Fibroblast of mammary gland (primary cell): ENCODE measurements at places on chromosomes 5 and 9.

- no peak for DNase-seq
These were observed 143.7 kb upstream of the IRX1 start for GRCh38 chr5:3451961-3452360.

GRCh38 chr5:72612810-72613209, 105.6 kb upstream of the ZNF366 start:
- DNase-seq = peak; percentile 30

GRCh38 chr9:94772144-94772543, 45.6 kb downstream of the AOPEP start:
- DNase-seq = no peak

DNA sequence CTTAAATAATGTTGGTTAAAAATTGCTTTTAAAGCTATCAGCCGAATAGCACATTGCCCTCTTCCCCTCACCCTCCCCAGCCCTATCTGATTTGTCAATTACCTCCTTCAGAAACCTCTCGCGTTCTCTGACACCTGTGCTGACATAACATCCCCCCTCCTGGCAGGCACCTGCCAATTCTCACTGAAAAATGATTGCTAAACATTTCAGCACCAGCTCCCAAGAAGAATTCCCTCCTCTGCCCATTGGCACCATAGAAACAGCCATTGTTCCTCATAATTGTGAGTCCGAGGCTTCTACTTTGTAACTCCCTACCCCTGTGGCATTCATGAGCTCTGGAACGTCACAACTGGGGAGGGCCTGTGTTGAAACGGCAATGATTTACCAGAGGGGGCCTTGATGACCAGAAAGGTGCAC, 20.2 kb downstream of the CDH6 start:
- no peak for DNase-seq

DNA sequence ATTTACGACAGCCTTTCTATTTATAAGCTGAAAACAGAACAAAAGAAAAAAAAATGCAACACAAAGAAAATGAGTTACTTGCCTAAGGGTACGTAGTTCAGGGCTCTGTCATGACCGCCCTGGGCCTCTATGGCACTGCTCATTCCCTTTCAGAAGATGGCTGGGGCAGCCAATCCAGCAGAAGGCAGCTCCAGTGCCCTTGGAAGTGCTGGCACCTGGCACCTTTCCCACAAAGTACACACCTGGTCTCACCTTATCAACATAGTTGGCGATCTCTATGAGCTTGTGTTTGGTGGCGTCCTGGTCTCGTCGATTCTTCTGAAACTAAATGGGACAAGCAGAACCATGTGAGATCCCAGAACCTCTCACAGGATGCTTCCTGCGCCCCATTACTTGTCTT, 53.2 kb downstream of the NIPAL4 start:
- DNase-seq = no peak

GRCh38 chr5:158461240-158461854, 602.4 kb upstream of the CLINT1 start:
- no peak for DNase-seq

DNA sequence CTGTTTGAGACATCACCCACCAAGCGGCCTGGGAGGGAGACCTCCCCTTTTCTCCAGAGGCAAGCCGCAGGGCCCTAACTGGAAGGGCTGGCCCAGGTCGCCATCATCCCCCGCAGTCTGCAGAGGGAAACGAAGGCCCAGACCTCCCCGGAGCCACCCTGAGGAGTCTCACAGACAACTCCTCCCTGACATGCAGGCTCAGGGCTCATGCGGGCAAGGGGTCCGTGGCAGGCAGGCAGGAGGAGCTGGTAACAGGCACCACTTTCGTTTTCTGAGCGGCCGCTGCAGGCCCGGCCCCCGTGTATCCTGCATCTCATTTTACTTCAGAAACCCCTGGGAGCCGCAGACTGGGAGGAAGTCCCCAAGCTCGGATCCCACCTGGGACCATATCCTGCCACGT, 192.0 kb upstream of the PPP1R26 start:
- no peak for DNase-seq

DNA sequence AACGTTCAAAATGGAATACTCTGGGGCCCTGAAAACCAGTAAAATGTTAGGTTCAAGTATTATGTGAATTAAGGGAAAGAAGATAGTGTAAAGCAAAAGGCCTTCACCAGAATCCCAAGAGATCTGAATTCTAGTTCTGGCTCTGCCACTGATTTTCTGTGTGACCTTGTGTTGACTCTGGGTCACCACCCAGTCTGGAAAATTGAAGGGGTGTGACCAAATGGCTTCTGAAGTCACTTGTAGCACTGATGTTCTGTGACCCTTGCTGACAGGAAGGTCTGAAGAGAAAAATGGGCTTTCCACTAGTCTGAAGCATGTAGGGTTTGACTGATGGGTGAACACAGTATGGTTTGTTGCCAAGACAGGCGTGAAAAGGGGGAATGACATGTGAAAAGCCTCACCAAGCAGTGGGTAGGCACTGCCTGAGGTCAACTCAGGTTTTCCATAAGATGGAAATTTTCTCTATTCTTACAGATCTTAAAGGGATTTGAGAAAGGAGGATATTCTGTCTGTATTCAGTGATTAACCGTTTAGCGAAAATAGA, 33.1 kb downstream of the ANP32B start:
- DNase-seq = no peak

- peak; percentile 86 for DNase-seq
These were observed 56.2 kb upstream of the ZSWIM6 start for GRCh38 chr5:61275841-61276240.

DNA sequence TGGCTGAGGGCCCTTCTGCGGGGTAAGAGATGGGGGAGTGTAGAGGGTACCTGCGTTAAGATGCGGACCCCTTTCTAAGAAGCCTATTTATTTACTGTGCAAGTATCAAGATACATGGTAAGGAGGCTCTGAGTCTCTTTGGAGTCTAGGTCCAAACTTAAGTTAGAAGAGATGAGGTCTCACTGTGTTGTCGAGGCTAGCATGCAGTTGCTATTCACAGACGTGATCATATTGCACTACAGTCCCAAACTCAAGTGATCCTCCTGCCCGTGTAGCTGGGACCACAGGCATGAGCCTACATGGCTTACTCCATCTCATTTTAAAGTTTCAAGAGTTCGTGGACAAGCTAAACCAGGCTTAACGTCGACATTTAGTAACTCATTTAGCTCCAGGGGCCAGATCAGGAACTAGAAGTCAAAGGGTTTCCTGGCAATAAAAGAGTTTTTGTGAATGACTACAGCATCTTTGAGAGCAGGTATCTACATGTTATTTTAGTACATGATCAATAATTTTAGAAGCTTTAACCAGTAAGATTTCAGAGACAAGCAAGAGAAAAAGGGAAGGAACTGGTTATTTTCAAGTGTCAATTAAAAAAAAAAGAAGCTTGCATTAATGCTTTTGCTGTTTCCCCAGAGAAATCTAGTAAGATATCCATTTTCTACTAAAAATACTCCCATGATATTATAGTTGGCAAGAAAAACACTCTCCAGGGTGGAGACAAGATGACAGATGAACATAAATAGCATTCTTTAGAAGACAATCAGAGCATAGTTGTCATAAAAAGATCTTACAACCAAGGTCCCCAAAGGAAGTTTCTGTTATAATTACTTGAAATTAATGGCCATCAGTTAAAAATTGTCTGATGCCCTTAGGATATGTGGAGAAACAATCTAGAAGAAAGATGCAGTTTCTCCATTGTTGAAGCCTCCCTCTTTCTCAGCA, 141.3 kb downstream of the SCAMP1 start:
- DNase-seq = peak; percentile 64

DNA sequence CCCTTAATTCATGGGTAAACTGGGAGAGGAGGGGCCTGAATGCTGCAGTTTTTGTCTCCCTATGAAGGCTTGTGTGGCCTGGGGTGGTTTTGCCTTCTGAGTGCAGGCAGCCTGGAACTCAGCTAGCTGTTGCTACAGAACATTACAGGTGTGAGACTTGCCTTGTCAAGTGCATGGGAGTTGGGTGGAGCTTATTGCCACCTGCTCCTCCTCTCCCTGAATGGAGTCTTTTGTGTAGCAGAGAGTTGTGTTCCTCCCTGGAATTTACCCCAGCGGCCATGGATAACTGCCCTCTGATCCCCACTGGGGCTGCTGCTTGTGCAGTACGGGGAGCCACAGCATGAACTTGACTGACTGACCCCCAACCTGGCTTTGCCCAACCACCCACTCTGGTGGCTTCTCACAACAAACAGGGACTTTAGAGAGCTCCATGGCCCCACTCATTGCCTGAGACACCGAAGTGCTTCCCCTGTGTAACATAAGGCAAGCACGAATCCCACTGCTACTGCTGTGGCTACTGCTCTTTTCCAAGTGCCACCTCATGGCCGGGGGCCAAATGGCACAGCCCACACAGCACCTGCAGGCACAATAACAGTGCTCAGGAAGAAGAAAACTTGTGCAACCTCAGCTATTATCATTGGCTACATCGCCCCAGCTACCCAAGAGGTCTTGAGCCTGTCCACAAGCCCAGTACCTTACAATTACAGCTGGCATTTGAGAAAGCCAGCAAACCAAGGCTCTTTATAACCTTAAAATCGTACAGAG, 942.9 kb downstream of the CDH18 start:
- no peak for DNase-seq

GRCh38 chr5:180085837-180086236, 14.3 kb upstream of the RNF130 start:
- DNase-seq = no peak

- DNase-seq = no peak
These were observed 746.1 kb upstream of the MEF2C start for GRCh38 chr5:89628876-89629635.

DNA sequence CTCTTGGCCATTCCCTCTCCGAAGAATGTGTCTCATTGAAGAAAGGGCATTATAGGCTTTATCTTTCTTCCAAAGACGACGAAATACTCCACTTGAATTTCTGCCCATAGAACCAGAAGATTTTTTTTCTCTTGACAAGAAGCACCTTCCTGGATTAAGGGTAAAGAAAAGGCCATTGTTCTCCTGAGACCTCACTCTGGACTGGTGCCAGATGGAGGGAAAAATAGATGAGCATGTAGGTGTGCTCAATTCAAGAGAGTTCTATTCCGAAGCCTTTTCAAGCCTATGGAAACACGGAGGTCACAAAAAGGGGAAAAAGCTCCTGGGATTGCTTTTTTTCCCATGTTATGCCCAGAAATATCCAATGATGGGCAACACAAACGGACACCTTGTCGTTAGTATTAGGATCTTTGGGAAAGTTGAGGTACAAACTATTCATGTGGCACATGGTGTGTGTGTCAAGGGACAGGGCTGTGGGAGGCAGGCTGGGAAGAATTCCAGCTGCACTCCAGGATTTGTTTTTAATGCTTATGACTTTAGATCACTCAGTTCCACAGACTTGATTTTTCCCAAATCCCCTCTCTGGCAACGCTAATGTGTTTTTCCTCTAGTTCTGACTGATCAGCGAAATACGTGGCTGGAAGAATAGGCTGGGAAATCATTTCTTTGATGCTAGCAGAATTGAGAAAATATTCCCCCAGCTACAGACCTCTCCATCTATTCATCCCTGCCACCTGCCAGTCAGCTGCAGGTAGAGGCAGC, 89.9 kb downstream of the SIL1 start:
- peak; percentile 31 for DNase-seq

DNA sequence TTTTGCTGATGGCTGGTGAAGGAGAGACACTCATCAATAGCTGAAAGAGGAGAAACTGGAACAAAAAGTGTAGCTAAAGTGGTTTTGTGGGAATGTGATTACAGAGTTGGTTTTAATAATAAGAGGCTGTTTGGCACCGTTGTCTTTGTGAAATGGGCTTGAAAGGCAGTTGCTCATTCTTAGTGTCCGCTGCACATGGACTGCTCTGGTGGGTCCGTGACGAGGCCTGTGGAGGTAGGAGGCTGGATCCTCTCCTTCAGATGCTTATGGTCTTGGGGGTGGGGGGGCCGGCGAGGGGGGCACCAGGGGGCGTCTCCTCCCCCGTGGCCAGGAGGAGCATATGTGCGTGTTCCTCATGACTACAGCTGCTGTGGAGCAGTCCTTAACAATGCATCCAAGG, 29.8 kb downstream of the FUBP3 start:
- DNase-seq = no peak

DNA sequence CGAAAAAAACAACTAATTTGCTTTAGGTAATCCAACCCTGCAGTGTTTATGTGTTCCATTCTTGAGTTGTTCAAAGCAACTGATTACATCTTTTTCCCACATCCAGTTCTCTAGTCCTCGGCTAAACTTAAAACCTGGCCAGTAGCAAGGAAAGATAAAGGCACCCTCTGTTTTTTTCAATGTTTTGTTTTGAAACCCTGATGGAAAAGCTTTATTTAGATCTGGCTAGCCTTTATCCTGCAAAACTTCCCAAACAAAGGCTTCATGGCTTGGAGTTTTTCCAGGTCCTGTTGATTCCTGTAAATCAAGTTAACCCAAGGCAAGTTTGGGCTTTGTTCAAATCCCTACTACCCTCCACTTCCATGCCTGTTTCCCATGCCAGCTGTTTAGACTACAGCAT, 105.1 kb downstream of the CEMIP2 start:
- DNase-seq = no peak

GRCh38 chr5:167658889-167659288, 632.6 kb upstream of the WWC1 start:
- DNase-seq = no peak

DNA sequence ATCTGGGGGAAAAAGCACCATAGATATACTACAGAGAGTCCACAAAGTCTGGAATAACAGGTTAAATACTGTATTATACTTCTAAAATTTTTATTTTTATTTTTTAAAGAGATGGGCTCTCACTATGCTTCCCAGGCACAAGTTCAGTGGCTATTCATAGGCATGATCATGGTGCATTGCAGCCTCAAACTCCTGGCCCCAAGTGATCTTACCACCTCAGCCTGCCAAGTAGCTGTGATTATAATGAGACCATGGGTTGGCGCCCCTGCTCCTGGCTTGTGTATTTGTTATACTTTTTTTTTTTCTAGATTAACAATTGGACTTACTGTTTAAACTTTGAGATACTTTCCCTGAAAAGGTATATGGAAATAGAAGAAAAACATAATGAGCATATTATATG, 25.9 kb downstream of the ERBIN start:
- no peak for DNase-seq

DNA sequence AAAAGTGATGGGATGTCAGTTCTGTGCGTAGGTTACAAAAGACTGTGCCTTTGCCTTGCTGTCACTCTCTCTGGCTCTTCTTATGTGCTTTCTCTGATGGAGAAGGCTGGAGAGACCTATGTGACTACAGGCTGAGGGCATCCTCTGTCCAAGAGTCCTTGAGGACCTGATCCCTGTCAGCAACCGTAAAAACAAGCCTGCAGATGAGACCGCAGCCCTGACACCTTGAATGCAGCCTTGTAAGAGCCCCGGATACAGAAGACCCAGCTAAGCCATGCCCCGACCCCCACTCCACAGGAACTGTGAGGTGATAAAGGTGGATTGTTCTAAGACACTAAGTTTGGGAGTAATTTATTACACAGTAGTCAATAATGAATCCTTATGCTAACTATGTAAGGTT, 32.6 kb upstream of the FRRS1L start:
- no peak for DNase-seq

DNA sequence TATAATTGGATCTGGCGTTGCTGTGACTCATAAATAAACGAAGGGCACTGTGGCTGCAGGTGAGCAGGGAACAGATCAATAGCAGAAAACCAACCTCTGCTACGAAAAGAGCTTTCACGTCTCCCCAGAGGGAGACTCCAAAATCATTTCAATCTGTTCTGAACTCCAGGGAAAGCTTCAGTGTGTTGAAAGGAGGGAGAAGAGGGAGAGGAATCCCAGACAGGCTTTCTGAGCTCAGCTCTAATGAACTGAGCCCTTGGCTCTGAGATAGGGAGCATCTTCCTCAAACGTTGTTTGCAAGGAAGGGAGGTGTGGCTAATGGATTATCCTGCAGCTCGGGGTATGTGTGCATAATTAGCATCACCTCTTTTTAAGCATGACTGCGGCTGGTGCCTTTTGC, 288.0 kb upstream of the IRX4 start:
- no peak for DNase-seq

- peak; percentile 46 for DNase-seq
These were observed at the start of gene SLC1A1 for GRCh38 chr9:4489919-4490704. Gene SLC1A1, plus strand, starts transcription at chr9:4490468. Its CDS starts 212 bp downstream, at chr9:4490680.
